Heart right ventricle (tissue), 16 donors: ENCODE measurements at places on chromosomes 16 and 17. TPM values are rescaled to one million over a fixed set of nuclear protein-coding genes. Genes with fewer than 3 reads are reported as not detected.

SDR42E1 gene
- 0.76 TPM for total RNA-seq

DNA sequence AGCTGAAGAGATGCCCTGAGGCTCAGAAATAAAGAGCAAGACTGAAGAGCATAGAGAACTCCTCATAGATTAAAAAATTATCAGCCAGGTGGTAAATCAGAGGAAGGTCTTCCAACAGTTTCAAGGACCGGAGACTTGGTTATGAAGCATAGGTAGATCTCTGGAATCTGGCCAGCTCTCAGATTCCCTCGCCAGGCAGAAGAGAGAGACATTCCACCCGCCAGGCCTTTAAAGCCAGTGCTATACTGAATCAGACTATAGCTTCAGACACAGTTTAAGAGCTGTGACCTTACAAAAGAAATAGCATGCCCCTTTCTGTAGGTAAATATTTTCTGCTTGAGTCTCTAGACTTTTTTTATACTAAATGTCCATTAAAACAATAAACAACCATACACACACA is 70.3 kb downstream of the NFATC3 start:
- no peaks in the 10 kb centered on the region for H3K4me1 ChIP-seq
- H3K27ac ChIP-seq = no peak overlapping the region
- H3K36me3 ChIP-seq = peaks cover 7% of the 10 kb centered on the region
- H3K4me3 ChIP-seq = no peak overlapping the region
- no peak for DNase-seq

GRCh38 chr16:14458576-14458975 is 171.5 kb downstream of the PARN start:
- no peak overlapping the region for H3K27ac ChIP-seq
- H3K4me1 ChIP-seq = no peaks in the 10 kb centered on the region

KLHL10 gene
- 0.25 TPM for total RNA-seq

DNA sequence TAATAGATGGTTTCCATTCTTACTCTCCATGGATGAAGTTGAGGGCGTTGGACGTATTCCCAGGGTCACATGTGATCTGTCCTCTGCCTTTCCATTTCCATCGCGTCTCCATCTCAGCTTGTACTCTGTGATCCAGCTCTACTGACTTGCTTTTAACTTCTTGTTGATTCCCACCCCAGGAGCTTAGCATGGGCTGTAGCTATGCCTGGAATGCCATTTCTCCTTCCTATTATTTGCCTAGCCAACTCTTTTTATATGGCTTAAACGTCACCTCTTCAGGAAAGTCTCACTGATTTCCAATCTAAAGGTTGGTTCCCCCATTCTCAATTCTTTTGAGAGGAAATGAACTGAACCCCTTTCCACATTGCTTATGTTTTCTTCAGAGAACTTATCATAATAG is 475.9 kb downstream of the XYLT1 start:
- no peaks in the 10 kb centered on the region for H3K36me3 ChIP-seq
- no peaks in the 10 kb centered on the region for H3K27me3 ChIP-seq
- no peak overlapping the region for H3K27ac ChIP-seq
- H3K4me3 ChIP-seq = no peak overlapping the region
- peaks cover 7% of the 10 kb centered on the region for H3K4me1 ChIP-seq

- no peaks in the 10 kb centered on the region for H3K27me3 ChIP-seq
- H3K36me3 ChIP-seq = no peaks in the 10 kb centered on the region
- peak overlapping the region; percentile 77 for H3K27ac ChIP-seq
- peak overlapping the region; percentile 87 for H3K4me3 ChIP-seq
- peaks cover 16% of the 10 kb centered on the region for H3K4me1 ChIP-seq
These were observed 487 bp downstream of the RANBP10 start for GRCh38 chr16:67805718-67806427.

GRCh38 chr17:8953156-8953885 is 12.2 kb downstream of the PIK3R5 start:
- H3K4me1 ChIP-seq = peaks cover 5% of the 10 kb centered on the region
- H3K36me3 ChIP-seq = no peaks in the 10 kb centered on the region
- H3K4me3 ChIP-seq = no peak overlapping the region

- H3K4me3 ChIP-seq = no peak overlapping the region
- DNase-seq = no peak
- no peaks in the 10 kb centered on the region for H3K36me3 ChIP-seq
- H3K4me1 ChIP-seq = no peaks in the 10 kb centered on the region
- H3K27me3 ChIP-seq = no peaks in the 10 kb centered on the region
These were observed 20.1 kb upstream of the APRT start for GRCh38 chr16:88831838-88832237.

DNA sequence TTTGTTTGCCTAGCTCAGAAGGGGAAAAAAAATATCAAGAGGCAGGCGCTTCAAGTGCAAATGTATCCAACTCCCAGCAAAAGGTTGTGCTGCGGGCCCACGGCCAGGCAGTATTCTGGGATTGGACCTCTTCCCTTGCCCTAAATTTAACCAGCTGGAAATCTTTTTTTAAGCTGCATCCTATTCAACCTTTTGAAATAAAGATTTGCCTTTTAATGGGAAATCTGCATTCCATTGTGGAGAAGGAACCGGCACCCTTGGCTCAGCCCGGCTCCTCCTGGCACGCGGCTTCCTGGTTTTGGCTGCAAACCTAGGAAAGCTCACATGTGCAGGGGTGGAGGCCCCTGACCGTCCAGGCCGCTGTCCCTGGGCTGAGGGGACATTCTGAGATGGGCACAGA is 38.8 kb upstream of the ENPP7 start:
- peak; percentile 45 for DNase-seq
- H3K27ac ChIP-seq = no peak overlapping the region
- peaks cover 7% of the 10 kb centered on the region for H3K27me3 ChIP-seq
- H3K36me3 ChIP-seq = no peaks in the 10 kb centered on the region
- peaks cover 29% of the 10 kb centered on the region for H3K4me1 ChIP-seq

- no peaks in the 10 kb centered on the region for H3K36me3 ChIP-seq
- H3K4me1 ChIP-seq = peaks cover 40% of the 10 kb centered on the region
- H3K27me3 ChIP-seq = peaks cover 5% of the 10 kb centered on the region
- peak overlapping the region; percentile 66 for H3K4me3 ChIP-seq
- no peak for DNase-seq
- H3K27ac ChIP-seq = no peak overlapping the region
These were observed 1.3 kb downstream of the METRN start for GRCh38 chr16:716200-716568.

CCL8 gene
- 17.5 TPM for total RNA-seq

- H3K36me3 ChIP-seq = no peaks in the 10 kb centered on the region
- peaks cover 23% of the 10 kb centered on the region for H3K4me1 ChIP-seq
- H3K27ac ChIP-seq = peak overlapping the region; percentile 87
- H3K4me3 ChIP-seq = peak overlapping the region; percentile 76
These were observed 541 bp downstream of the VKORC1 start for GRCh38 chr16:31094088-31094423.

KRT12 gene
- not detected for total RNA-seq

MTMR4 gene
- total RNA-seq = 16.3 TPM

DNA sequence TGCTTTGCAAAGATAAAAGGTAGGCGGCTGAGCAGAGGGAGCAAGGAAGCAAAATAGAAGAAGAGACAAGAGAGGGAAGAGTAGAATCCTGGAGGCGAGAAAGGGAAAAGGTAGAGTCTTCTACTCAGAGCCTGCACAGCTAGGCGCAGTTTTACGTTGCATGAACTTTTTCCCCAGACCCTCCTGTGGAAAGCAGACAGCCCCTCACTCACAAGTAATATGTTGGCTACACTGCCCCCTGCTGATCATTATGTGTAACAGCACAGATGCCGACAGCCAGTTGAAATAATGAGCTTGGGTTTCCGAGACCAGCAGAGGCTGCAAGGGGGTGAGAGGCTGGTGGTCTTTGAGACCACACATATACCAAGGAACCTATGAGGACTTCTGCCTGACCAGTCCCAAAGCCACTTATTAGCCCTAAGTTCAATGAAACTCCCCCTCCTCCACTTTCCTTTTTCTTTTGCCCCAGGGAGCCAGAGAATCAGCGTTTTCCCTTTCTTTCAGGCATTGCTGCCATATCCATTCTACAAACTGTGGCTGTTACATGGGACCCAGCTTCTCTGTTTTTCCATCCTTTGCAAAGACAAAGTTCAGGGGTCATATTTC is 22.5 kb upstream of the CMTR2 start:
- H3K4me3 ChIP-seq = no peak overlapping the region
- H3K4me1 ChIP-seq = no peaks in the 10 kb centered on the region
- H3K27me3 ChIP-seq = peaks cover 12% of the 10 kb centered on the region
- no peak for DNase-seq
- H3K36me3 ChIP-seq = no peaks in the 10 kb centered on the region

ACTG1 gene
- total RNA-seq = 939 TPM

DNA sequence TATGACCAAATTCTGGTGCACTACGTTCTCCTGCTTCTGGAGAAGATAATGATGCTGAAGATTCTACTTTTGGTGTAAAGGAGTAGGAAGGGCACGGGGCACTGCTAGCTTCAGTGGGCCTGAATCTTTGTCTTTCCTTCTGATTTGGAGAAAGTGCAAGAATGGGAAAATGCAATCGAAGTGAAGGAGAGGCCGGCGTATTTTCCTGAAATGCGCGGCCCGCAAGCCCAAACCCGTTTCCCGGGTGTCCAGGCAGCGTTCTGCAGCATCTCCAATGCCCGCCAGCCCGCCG is 372 bp upstream of the NDE1 start:
- no peaks in the 10 kb centered on the region for H3K36me3 ChIP-seq
- no peaks in the 10 kb centered on the region for H3K27me3 ChIP-seq
- peaks cover 44% of the 10 kb centered on the region for H3K4me1 ChIP-seq
- peak overlapping the region; percentile 95 for H3K27ac ChIP-seq
- peak overlapping the region; percentile 86 for H3K4me3 ChIP-seq

GRCh38 chr16:48676836-48677235 is 66.9 kb upstream of the N4BP1 start:
- H3K36me3 ChIP-seq = no peaks in the 10 kb centered on the region
- no peaks in the 10 kb centered on the region for H3K4me1 ChIP-seq
- DNase-seq = no peak
- H3K27ac ChIP-seq = no peak overlapping the region

DNA sequence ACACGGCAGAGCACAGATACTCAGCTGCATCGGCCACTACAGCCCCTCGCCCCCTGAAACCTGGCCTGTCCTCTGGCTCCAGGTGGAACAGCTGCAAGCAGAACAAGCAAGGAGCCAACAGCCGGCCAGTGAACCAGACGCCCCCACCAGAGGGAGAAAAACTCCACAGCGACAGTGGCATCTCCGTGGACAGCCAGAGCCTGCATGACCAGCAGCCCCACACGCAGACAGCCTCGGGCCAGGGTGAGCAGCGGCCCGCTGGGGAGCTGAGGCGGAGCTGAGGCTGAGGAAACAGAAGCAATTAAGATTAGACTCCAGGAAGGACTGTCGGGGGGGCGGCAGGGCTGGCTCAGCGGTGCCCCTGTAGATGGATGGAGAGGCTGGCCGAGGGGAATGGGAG is 16.7 kb downstream of the NGFR start:
- peaks cover 6% of the 10 kb centered on the region for H3K36me3 ChIP-seq
- DNase-seq = no peak
- peaks cover 10% of the 10 kb centered on the region for H3K4me1 ChIP-seq
- H3K27ac ChIP-seq = no peak overlapping the region
- no peak overlapping the region for H3K4me3 ChIP-seq

- no peaks in the 10 kb centered on the region for H3K36me3 ChIP-seq
- H3K4me3 ChIP-seq = no peak overlapping the region
- peaks cover 11% of the 10 kb centered on the region for H3K4me1 ChIP-seq
These were observed 826 bp upstream of the MPO start for GRCh38 chr17:58281511-58282011.

GRCh38 chr17:73010414-73010813 is 82.1 kb downstream of the SLC39A11 start:
- H3K36me3 ChIP-seq = no peaks in the 10 kb centered on the region
- DNase-seq = no peak
- no peak overlapping the region for H3K4me3 ChIP-seq
- H3K4me1 ChIP-seq = no peaks in the 10 kb centered on the region

DNA sequence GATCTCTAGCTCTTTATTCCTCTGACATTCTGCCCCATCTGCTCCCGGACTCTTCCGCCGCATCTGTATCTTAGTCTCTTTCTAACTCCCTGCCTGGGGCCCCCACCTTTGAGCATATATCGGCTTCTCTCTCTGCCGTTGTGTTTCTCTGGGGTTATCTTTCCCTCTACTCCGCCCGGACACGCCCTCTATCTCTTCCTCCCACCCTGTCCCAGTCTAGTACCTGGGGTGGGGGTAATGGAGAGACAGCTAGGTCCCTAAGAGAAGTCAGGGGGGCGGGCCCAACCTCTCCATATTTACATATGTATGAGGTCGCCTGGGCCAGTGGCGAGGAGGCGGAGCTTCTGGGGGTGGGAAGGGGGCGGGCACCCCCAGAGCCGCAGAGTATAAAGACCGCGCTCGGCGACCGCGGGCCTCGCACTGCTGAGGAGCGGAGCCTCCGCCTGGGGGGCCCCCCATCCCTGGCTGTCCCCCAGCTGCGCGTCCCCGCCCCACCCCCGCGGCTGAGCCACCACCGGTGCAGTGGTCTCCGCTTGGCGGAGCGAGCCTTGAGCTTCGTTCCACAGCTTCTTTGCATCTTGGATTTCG is at the start of gene ATP1B2:
ATP1B2 (plus strand) TSS at position 418 of the 588 bp plus-strand sequence. CDS start 593 bp downstream, outside the sequence.
- H3K36me3 ChIP-seq = no peaks in the 10 kb centered on the region
- peak within 1 kb of the TSS; percentile 47 for H3K27ac ChIP-seq
- H3K4me3 ChIP-seq = peak within 1 kb of the TSS; percentile 54
- peaks cover 19% of the 10 kb centered on the region for H3K4me1 ChIP-seq
- DNase-seq = peak; percentile 76
- peaks cover 7% of the 10 kb centered on the region for H3K27me3 ChIP-seq

DNA sequence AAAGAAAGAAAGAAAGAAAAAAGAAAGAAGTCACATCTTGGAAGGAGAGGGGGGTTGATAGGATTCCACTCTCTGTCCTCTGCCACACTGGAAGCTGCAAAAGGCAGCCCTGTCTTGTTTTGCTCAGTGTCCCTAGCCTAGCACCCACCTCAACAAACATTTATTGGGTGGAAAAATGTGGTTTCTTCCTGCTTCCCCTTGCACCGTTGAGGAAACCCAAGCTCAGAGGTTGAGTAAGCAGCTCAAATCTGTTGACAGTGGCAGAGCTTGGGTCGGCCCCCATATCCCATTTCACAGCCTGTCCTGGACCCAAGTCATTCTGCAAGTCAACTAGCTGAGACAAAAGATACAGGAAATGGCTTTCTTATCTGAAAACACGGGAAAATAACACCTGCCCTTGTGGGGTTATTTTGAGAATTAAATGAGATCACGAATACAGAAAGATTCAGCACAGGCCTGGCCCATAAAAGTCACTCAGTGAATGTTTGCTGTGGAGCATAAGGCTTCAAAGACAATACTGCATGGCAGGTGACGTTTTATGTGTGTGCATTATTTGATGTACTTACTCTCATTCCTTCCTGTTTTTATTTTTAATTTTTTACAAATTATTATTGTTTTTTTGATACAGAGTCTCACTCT is 63.6 kb downstream of the SCNN1B start:
- H3K27ac ChIP-seq = no peak overlapping the region
- no peaks in the 10 kb centered on the region for H3K36me3 ChIP-seq
- H3K27me3 ChIP-seq = peaks cover 7% of the 10 kb centered on the region
- no peaks in the 10 kb centered on the region for H3K4me1 ChIP-seq

CLTC gene
- total RNA-seq = 138 TPM
